ENCODE measurements at places on chromosomes 3 and 15.
A peak's percentile ranks its signal among the peaks of the same experiment; 100 is the strongest.

DNA sequence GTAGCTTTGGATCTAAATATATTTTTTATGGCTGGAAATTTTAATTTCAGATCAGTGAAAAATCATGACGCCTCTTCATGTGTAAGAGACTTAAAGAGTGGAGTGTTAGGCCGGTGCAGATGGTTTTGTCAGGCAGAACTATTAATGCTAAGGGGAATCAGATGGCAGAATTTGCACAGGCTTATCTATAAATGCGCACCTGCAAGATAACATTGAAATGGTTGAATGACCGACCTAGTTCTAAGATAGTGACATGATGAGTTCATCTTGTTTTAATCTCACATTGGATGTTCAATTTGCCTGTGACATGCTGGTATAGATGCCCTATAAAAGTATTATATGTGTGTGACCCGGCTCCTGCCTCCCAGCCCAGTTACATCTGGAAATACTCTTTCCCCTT lies 340.6 kb downstream of the FEZF2 start:
- DNase-seq, result no peak

- DNase-seq, result peak; percentile 63
These were observed 16.0 kb downstream of the TNK2 start for GRCh38 chr3:195892105-195893043.

- no peak for DNase-seq
These were observed 19.1 kb upstream of the PCOLCE2 start for GRCh38 chr3:142907996-142908395.

- peak; percentile 21 for DNase-seq
These were observed 289.2 kb downstream of the ROBO2 start for GRCh38 chr3:77329116-77329515.

GRCh38 chr3:134333522-134334181 lies 40.6 kb downstream of the AMOTL2 start:
- peak; percentile 89 for DNase-seq

DNA sequence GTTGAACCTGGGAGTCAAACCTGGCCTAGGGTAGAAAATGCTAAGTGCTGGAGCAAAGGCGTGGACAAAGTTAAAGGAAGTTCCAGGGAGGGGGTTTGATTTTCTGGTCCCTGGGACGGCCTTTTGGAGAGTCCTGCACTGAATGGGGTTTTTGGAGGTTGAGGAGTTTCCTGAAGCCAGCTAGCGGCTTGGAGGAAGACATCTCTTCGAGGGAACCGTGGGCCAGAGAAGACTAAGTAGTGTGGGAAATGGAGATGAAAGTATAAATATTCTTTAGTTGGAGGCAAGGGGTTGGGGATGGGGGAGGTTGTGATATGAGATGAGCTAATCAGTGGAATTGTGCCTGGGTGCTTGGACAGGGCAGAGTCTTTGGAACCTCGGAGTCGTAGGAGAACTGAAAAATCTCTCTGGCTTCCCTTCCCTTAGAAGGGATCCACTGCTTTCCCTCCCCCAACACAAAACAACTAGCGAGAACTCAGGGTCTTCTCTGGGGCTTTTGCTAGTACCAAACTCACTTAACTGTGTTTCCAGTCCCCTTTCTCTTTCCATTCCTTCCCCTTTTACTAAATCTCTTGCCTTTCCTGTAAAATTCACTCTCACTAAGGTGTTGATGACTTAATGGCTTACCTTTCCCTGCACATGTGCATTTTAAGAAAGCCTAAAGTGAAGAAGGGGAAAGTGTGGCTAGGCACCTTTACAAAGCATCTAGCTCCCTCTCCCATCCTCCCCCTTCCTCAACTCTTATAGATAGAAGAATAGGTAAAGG lies 1.0 kb downstream of the LPP start:
- DNase-seq, result peak; percentile 29

DNA sequence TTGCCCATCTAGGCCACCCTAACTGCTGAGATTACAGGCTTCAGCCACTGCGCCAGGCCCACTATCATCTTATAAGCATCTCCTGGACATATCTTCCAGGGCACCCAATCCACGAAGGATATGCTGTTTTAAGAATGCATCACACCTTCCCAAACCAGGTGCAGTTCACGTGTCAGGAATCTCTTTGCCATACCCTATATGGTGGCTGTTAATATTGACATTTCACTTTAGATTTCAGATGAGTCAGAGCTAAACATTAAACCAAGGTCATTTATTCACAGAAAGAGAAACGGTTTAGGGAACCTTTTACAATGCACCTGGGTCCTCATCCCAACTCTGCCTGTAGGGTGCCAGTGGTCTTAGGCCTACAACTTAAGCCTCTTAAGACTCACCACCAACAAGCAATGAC lies 85.7 kb downstream of the TBL1XR1 start:
- no peak for DNase-seq

GRCh38 chr15:70672081-70672480 lies 91.3 kb downstream of the UACA start:
- peak; percentile 32 for DNase-seq

GRCh38 chr3:52193065-52193464 lies 4.9 kb upstream of the ALAS1 start:
- no peak for DNase-seq

DNA sequence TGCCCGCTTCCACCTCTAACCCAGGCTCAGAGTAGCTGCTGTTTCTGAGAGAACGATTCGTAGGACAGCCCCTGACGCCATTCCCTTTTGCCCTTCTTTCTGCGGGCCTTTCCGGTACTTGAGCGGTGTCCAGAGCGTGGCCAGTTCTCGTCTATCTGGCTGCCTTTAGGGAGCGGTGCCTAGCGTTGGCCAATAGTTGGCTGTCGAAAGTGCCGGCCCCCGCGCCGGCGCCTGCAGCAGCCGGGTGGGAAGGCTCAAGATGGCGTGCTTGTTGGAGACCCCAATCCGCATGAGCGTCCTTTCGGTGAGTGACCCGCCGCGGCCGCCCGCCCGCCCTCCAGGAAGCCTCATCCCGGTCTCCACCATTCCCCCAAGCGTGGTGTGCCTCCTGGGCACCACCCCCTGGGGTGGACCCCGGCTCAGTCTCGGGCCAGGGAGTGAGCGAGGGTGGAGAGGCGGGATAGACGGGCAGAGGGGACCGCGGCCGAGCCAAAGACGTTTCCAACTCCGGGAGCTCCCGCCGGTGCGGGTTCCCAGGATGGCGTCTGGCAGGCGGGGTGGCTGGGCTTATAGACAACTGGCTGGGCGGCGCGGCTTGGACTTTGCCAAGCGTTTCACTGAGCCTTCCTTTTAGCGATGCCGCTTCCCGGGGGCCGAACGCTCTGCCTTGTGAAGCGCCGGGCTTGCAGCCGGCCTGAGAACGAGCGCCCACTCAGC lies at the start of gene ARMC8:
Gene ARMC8, plus strand, starts transcription at position 6 of the 717 bp plus-strand sequence. Its CDS starts 254 bp downstream, at position 260.
- peak; percentile 31 for DNase-seq

DNA sequence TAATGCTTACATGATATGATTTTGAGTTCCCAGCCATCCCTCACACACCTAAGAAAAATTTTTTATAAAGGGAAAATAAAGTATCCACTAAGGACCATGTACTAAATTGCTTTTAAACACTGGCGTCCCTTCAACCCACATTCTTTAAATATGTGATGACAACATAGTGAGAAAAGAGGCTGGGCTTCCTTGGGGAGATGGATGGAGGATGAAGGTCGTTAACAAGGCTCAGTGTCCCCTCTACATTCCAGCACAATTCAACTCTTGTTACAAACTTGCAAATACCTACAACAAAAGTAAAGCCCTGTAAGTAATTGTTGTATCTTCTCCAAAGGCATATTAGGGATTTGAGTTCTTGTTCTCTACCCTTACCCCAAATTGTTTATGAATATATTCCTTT lies 87.2 kb upstream of the SLC4A7 start:
- no peak for DNase-seq

GRCh38 chr3:12944849-12945248 lies 103.5 kb upstream of the RPL32 start:
- no peak for DNase-seq

DNA sequence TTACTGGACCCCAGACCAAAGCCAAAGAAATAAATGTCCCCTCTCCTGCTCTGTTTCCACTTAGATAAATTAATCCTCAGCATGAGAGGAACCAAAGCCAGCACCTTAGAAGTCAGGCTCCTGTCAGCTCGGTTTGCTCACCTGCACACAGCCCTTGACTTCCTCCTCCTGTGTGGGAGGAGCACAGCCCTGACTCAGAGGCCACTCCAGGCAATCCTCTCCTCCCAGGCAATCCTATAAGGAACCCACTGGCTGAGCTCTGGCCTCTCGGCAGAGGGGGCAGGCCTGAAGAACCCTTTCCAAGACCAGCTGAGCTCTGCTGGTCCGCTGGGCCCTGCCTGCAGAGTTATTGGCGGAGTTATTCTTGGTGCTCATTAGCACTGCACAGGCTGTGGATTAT lies 30.8 kb downstream of the LIPC start:
- no peak for DNase-seq

- no peak for DNase-seq
These were observed 332.0 kb downstream of the FHIT start for GRCh38 chr3:60919296-60919695.

GRCh38 chr3:127652246-127652995 lies 20.3 kb upstream of the ABTB1 start:
- DNase-seq, result peak; percentile 58

- DNase-seq, result no peak
These were observed 14.7 kb downstream of the UQCC5 start for GRCh38 chr3:52551118-52551517.

GRCh38 chr3:98884675-98885371 lies 16.7 kb downstream of the DCBLD2 start:
- peak; percentile 73 for DNase-seq

GRCh38 chr3:112395896-112396290 lies 62.9 kb downstream of the CD200 start:
- no peak for DNase-seq

Measured in fibroblast of skin of right quadriceps (primary cell).